Amygdala (tissue), 56 donors: ENCODE measurements at places on chromosomes 3 and 15.

GRCh38 chr3:39208463-39209055 is 16.2 kb upstream of the XIRP1 start:
- DNase-seq: peak; percentile 34

- DNase-seq: no peak
Measured at GRCh38 chr15:89138999-89139612, 50.9 kb downstream of the ABHD2 start.

GRCh38 chr3:186214670-186215069 is 105.8 kb upstream of the ETV5 start:
- no peak for DNase-seq

- DNase-seq: no peak
Measured at GRCh38 chr3:115727135-115727534, 103.8 kb downstream of the GAP43 start.

DNA sequence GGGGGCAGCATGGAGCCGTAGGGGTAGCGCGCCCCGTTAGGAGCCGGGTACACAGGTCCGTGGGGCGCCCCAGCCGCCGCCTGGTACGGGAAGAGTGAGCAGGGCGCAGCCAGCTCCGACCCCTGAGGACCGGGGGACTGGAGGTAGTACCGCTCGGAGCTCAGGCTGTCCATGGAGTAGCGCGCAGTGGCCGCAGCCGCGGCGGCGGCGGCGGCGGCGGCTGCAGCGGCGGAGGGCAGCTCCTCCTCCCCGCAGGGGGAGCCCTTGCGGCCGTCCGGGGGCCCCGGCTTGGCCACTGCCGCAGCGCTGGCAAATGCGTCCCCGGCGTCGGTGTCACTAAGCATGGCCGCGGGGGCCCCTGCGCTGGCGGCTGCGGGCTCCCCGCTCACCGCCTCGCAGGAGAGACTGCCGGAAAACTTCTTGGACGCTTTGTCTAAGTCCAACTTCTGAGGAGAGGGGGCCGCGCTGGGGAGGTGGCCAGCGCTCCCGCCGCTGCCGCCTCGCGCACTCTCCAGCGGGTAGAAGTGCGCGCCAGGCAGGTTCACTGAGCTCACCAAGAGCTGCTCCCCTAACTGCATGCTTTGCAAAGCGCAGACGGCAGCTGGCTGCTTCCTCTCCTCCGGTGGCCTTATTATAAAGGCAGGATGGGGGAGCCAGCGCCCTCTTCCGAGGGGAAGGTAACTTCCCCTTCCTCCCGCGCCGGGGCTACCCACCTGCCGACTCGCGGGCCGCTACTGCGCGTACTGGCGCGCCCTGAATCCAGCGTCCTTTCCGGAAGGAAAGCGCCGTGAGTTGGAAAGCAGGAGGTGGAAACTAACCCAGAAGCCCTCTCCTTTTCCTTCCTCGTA is at the start of gene EOMES:
Gene EOMES (minus strand): TSS at position 607 of the 848 bp plus-strand sequence. CDS start 29 bp downstream, at position 578.
- no peak for DNase-seq

- DNase-seq: no peak
Measured at GRCh38 chr3:175651716-175652115, 792.6 kb downstream of the NAALADL2 start.

- no peak for DNase-seq
Measured at GRCh38 chr3:111332488-111333080, 209.4 kb upstream of the CD96 start.

DNA sequence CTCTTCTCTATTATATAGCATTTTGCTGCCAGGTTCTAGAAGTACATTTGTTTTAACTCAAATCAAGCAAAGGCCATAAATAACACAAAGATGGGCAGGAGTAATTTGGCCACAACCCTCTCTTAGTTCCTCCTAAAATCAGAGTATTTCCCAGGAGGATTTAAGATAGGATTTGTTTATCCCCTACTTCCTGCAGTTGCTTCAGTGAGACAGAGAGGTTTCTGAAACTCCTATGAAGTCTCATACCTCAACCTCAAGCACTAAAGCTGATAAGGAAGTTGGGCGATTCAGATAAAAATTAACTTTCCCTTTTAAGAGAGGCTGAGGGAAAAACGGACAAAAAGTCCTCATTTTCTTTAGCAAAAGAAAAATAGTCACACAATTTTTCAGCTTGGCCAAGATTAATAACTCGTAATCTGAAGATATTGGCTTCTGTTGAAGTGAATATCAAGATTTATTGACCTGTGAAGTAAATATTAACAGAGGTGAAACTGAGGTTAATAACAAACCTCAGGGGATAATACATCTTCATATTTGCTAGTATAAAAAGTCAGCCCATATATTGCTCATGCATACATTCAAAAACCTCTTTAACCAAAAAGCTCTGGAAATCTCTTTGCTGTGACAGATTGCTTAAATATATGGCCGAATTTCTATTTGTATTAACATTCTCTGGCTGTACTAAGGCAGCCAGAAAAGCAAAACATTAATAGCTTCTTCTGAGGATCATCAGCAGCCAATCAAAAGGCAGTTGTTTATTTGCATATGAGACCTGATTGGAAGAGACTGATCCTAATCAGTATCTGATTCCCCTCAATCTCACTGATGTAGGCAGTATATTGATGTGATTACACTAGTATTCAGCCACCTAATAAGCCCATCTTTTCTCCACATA is 90.6 kb upstream of the GADL1 start:
- no peak for DNase-seq

- DNase-seq: no peak
Measured at GRCh38 chr15:64810497-64811326, 14.7 kb downstream of the PIF1 start.

GRCh38 chr3:185935465-185936272 is 2.1 kb downstream of the TRA2B start:
- no peak for DNase-seq
